ENCODE measurements at places on chromosomes 2 and 18.
A peak's percentile ranks its signal among the peaks of the same experiment; 100 is the strongest.

- DNase-seq = peak; percentile 87
Observed at GRCh38 chr2:20496076-20496872, 49.4 kb downstream of the RHOB start.

GRCh38 chr2:158984604-158985135, 16.2 kb downstream of the TANC1 start:
- DNase-seq = no peak

DNA sequence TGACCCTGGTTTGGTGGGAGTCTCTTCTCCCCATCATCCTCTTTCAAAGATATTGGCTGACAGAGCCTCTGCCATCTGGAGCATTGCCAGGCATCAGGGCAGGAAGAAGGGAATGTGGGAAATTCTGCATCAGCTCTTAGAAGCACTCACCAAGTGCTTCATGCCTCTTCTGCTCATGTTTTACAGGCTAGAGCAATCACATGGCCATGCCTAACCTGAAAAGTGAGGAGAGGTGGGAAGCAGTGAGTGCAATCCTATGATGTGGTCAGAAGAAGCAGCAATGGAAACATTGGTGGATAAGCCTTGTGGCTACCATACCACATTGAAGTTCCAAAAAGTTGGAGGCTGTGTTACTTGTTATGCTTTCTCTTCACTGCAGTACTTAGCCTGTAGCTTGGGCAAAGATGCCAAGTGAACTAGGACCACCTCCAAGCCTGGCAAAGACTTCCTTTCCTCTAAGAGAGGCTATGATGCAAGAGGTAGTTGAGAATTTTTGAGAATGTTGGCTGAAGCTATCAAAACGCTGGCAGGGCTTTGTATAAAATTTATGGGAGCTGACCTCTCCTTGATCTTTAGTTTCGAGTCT, 64.1 kb downstream of the BCL2L11 start:
- DNase-seq = no peak

- no peak for DNase-seq
Observed at GRCh38 chr2:174023591-174024523, 58.7 kb upstream of the SP3 start.

- DNase-seq = no peak
Observed at GRCh38 chr2:201114350-201114749, 1.6 kb upstream of the CFLAR start.

- DNase-seq = no peak
Observed at GRCh38 chr2:119122663-119123062, 35.9 kb downstream of the C1QL2 start.

DNA sequence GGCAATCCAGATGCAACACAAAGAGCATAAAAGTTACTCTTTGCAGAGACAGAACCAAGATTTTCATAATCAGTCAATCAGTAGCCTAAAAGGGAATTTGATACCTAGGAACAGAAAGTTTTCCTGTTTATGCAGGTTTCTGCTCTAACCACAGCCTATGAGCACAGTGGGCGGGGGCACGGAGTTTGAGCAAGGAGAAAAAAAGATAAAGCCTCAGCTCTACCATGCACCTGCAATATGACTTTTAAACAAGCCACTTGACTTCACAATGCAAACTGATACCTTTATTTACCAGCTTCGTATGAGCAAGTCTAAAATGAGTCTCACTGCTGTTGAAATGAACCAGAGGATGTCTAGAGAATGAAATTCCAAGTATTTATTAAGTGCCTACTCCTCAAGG, 5.6 kb upstream of the LRATD1 start:
- no peak for DNase-seq

DNA sequence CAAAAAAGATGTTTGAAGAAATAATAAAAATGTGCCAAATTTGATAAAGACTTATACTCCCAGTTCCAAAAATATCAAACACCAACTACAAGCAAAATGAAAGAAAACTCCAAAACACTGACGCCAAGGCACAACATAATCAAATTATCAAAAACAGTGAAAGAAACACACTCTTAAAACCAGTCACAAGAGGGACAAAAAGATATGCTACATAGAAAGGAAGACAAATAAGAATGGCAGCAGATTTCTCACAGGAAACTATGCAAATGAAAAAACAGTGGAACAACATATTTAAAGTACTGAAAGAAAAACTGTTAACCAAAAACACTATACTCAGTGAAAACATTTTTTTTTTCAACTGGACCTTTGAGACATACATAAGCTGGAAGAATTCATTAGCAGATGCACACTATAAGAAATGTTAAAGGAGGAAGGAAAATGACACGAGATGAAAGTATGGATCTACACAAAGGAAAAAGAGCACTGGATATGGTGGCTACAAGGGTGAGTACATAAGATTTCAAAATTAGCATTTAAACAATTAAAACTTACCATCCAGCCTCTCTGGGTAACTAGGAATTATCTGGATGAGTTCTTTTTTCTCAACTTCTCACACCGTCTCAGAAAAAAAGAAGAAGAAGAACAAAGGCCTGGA, 94.0 kb upstream of the ACVR1C start:
- DNase-seq = no peak

- DNase-seq = no peak
Observed at GRCh38 chr2:182887093-182887492, 20.7 kb upstream of the FRZB start.

DNA sequence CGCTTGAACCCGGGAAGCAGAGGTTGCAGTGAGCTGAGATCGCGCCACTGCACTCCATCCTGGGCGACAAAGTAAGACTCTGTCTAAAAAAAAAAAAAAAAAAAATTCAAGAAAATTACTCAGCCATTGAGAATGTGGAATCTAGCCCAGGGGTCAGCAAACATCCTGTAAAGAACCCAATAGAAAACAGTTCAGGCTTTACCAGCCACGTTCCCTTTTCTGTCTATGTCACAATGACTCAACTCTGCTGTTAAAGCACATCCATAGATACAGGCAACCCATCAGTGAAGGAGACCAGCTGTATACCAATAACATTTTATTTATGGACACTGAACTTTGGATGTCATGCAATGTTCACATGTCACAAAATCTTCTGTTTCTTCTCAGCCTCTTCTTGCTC, 435.6 kb upstream of the GYPC start:
- DNase-seq = peak; percentile 55

- DNase-seq = no peak
Observed at GRCh38 chr2:180742801-180743200, 237.6 kb upstream of the UBE2E3 start.

- DNase-seq = no peak
Observed at GRCh38 chr2:24328010-24328409, 32.3 kb downstream of the ITSN2 start.

DNA sequence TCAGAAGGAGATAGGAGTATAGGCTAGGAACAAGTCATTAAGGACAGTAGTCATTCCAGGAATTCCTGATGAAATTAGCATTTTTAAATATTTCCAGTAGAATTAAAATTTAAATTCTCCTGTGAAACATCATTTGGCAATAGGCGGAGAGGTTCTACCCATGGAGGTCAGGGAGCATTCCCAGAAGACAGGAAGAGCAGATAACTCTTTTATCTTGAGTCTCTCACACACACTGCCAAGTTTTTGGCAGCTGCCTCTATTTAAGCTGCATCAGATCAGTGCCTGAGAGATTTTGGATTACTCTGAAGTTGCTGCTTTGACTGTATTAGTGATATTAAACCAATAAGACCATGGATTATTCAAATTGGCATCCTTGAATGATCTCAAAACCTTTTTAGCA, 714.7 kb downstream of the EPHA4 start:
- no peak for DNase-seq

DNA sequence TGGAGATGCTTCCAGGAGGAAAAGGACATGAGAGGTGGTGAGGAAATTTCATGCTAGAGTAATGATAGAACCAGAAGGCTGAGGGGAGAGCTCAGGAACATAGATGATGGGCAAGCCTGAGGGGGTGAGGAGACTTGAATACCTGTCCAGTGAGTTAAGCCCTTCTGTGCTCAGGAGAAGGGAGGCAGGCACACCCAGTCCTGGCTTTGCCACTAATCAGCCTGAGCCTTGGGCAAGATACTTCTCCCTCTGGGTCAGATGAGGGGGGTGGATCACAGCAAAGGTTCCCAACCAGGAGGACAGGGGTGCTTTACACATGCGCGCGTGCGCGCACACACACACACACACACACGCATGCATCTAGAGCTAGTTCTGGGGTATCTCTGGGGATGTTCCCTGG, 151.6 kb upstream of the MSH6 start:
- DNase-seq = no peak

GRCh38 chr18:21991081-21991534, 178.3 kb upstream of the GATA6 start:
- no peak for DNase-seq

DNA sequence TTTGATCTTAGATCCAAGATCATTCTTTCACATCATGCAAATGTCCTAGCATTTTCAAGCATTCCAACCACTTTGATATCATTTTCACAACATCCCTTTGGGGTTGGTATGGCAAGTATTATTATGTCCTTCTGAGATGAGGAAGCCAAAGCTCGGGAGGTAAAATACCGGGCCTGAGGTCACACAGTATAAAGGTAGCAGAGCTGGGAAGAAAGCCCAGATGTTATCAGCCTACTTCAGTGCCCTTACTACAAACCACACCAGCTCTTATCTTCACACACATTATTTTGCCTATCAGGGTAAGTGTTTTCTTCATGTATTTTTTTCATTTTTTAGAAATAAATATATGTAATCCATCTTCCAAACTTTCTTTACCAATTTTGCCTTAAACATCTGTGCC, 4.2 kb upstream of the B4GALT6 start:
- DNase-seq = no peak

GRCh38 chr2:68569604-68570003, 73.8 kb upstream of the PROKR1 start:
- DNase-seq = no peak

DNA sequence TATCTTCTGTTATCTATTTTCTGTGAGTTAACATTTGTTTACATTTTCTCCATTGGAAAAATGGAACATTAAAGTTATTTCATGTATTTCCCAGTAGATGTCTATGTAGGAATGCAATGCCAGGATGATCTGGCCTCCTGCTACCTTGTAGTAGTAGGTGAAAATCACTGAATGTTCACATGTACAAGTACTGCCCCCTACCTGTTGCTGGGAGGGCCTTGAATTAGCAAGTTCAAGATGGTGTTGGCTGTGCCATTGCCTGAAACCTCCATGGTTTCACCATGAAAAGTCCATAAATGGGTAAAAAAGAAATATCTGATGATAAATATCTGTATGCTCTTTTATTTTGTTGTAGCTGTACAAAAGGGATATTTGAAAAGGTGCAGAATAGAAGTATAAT, 30.7 kb downstream of the XRCC5 start:
- no peak for DNase-seq

- DNase-seq = no peak
Observed at GRCh38 chr2:11691076-11691660, 21.2 kb upstream of the NTSR2 start.

DNA sequence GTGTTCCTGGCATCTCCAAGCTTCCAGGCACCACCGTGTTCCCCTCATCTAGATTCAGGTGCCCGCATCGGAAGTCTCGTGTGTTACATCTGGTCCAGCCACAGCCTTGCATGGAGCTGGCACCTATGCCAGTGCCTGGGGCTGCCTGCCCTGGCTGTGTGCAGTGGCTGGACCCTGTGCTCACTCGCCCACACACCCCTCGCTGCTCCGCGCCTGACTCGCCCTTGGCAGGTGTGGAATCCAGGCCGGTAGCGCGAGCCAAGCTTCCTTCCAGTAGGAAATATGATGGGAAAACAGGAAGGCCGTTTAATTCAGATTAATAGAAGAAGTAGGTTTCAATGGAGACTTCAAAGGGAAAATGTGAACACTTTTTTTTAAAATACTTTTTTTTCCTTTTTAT, 78.0 kb downstream of the PTPN4 start:
- DNase-seq = no peak

DNA sequence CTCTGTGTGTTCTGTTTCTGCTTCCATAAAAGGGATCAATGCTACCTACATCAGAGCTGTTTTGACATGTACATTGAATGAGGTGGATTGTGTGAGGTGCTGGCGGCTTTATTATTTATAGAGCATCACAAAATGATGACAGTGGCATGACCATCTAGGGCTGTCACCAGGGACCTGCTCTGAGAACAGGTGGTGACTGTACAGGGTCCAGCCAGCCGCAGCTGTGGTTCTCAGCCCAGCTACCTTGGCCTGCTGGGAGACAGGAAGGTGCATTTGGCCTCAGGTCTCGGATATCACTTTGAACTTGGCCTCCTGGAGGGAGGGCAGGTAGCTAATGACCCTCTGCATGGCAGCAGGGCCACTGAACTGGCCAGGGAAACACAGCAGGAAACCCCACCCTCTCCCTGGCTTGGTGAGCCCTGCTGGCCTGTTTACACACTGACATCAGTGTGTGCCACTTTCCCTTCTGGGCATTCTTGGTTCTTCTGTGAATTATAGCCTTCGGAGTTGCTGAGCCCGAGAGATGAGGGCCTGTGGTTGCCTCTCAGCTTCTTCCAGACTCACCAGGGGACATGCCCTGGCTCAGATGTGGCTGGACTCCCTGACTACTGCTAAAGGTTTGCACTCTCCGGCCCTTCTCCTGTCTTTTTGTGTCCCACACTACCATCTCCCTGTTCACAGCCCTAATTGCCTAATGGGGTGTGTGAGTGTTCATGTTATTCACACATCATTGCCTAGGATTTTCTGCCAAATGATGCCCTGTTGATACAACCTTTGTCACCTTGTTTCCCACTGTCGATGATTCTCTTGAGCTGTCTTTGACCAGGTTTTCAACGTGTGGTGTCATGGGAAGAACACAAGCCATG, 109.2 kb upstream of the RAB12 start:
- DNase-seq = no peak

GRCh38 chr2:101429453-101429852, 42.1 kb upstream of the CREG2 start:
- no peak for DNase-seq

DNA sequence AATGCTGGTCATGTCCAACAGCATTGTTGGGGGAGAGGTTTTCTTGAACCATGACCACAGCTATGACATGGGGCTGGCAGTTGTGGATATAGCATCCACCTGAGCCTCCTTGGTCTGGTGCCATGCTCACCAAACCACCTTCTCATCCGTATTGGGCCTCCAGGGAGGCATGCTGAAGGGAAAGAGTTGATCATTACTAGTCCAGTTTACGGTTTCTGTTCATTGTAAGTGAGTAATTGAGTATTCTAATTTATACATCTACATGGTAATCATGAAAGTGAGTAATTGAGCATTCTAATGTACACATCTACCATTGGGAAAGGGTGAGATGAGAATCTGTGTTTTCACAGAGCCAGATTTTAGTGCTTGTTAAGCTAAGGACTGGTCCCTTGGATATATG, 6.8 kb downstream of the TMEM87B start:
- no peak for DNase-seq

- DNase-seq = no peak
Observed at GRCh38 chr2:129879614-129880180, 99.8 kb upstream of the RAB6C start.

Data from hepatic stellate cell (primary cell).